ENCODE measurements at places on chromosomes 16 and 17. TPM values are rescaled to one million over a fixed set of nuclear protein-coding genes. Genes with fewer than 3 reads are reported as not detected.

NT5M gene
- total RNA-seq: 2.6 TPM

TNFRSF12A gene
- 171 TPM for total RNA-seq

KCNG4 gene
- total RNA-seq: not detected

KRT33A gene
- not detected for total RNA-seq

DNA sequence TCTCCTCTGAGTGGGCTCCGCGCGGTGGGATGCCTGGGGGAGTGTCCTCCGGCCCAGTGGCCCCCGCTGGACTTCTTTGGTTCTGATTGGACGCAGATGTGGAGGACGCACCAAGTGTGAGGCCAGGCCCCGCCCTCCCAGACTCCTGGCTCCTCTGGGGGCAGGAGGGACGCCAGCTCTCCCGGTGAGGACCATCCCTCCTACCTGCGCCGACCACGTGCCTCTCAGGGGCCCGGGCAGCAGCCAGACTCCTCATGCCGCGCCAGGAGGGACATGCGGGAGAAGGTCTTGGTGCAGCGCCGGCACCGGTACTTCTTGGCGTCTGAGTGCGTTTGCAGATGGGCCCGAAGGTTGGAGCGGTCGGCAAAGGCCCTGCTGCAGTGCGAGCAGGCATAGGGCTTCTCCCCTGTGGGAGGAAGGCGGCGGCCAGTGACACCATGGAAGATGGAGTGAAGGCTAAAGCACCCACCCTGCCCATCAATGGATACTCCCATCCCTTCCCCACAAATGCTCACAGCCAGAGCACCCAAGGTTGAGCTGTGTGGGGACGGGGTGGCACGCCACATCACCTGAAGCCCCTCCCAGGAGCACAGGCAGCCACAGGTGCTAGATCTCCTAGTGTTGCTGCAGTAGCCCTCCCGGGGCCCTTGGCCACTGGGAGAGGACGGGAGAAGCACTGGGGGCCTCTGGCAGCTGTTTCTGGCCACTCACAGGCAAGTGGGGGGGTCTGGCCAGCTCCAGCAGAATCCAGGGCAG is 7.9 kb downstream of the SNAI3 start:
- DNase-seq: no peak

DNA sequence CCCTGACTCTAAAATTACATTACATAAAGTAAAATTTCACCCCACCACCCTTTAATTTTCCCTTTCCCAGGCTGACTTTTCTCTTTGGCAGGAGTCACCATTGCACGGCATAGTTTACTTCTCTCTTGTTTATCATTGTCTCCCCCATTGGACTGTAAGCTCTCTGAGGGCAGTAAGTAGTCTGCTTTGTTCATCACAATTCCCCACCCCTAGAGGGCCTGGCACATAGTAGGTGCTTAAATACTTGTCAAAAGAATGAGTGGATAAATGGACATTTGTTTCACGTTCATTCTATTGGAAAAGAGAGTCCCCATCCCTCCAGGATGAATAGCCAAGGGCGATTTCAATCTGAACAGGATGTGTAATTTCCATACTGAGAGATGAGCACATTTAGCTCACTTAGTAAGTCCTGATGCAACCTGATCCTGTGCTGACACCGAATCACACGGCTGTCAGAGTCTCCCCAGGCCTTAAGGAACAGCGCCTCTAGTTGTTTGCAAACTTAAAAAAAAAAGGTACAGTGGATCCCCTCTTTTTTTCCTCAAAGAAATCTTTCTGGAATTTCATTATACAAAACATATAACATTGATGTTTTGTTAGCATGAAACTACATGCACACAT is 54.0 kb downstream of the AKAP1 start:
- DNase-seq: no peak

GRCh38 chr16:70416748-70417616 is 21.9 kb downstream of the ST3GAL2 start:
- no peak for DNase-seq

DNA sequence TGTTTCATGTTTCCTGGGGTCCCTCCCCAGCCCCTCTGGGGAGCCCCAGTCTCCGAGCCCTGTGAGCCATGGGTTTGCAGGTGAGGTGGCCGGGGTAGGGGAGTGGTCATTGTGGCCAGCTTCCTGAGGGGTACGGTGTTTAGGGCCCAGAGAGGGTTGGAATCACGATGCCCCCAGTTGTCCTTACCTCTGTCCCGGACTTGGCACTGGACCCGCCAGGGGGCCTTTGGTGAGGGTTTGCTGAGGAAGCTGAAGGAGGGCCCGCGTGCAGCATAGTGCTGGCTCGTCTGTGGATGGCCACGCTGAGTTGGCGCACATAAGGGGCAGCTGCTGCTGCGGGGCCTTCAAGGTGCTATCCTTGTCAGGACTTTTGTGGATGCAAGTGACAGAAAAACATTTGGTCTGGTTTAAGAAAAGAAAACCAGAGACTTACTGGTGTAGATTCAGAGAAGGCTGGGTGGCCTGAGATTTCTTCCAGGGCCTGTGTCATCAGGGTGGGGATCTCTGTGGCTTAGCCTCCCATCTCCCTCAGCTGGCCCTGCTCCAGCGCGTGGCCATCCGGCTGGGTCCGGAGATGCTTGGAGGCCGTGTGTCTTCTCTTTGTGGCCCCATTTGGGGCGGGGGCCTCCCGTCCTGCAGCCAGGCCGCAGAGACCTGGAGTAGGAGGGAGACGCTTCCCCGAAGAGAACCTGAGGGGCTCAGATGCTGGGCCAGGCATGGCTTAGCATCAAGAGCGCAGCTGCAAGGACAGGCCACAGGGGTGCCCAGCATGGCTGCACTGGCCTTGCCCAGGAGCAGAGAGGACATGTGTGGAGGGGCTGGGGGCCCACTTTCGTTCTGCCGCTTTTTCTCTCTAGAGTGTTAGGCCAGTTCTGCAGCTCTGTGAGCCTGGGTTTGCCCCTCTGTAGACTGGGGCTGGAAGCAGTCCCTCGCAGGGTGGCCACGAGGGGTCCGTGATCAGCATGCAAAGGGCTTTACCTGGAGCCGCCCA is 33.7 kb upstream of the NUDT16L1 start:
- DNase-seq: no peak

GRCh38 chr17:57226793-57227192 is 29.5 kb upstream of the MSI2 start:
- DNase-seq: peak; percentile 52

- DNase-seq: peak; percentile 75
Measured at GRCh38 chr17:6753006-6753445, 2.8 kb upstream of the XAF1 start.

GRCh38 chr16:19410435-19411171 is 7.1 kb upstream of the TMC5 start:
- no peak for DNase-seq

DNA sequence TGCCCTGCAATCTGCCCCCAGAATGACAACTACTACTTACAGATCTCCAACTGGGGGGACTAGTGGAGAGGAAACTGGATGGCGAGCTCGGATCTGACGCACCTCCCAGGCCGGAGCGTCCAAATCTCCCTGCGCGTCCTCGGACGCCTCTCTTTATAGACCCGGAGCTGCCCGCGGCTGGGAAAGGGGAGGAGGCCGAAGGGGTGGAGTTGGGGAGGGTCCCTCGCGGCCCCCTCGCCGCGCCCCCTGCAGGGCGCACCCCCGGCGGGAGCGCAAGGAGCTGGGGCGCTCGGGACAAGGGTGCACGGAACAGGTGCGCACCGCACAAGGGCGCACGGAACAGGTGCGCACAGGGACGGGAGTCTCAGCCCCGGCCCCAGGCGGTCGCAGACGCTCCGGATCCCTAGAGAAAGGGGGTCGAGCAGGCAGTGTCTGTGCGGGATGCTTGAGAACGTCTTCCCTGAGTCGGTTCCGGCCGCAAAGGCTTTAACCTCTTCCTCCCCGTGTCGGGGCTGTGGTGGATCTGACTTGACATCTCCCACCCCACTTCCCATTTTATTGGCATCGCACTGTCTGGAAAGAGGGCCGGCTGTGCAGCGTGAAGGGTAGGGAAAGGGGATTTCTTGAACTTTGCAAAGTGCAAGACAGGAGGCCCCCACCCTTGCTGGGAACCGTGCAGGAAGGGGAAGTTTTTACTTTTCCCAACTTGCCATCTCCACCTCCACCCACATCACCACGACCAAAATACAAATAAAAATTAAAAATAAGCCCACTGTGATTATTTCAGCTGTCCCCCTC is at the start of gene MYH11:
TSS of gene MYH11 (minus strand) at position 128 of the 798 bp plus-strand sequence. CDS start 18,776 bp downstream, outside the sequence.
- no peak for DNase-seq

- no peak for DNase-seq
Measured at GRCh38 chr16:70391446-70391845, 44.7 kb downstream of the DDX19A start.
